ENCODE measurements at places on chromosomes 12 and 14.

GRCh38 chr12:27779416-27779919, 565 bp upstream of the KLHL42 start:
- DNase-seq: peak; percentile 14

GRCh38 chr14:24251880-24252288, 9.5 kb upstream of the TINF2 start:
- no peak for DNase-seq

DNA sequence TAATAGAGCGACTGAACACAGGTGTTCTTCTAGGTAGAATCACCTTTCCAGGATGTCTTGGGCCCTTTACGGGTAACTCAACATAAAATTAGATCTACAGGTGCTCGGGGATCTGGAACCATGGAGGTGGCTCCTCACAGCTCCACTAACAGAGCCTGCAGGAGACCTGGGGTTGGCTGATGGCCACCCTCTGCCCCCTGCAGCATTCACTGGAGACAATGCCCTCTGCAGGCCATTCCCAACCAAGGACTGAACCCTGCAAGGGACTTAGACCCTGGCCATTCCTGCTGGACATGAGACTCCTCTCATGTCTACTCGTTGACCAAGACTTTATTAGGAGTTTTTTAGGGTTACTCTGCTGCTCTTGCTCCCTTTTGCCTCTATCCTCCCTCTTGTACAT, 58.5 kb upstream of the PPP4R3A start:
- no peak for DNase-seq

- DNase-seq: no peak
These were observed 758.3 kb downstream of the C12orf50 start for GRCh38 chr12:87270919-87271318.

DNA sequence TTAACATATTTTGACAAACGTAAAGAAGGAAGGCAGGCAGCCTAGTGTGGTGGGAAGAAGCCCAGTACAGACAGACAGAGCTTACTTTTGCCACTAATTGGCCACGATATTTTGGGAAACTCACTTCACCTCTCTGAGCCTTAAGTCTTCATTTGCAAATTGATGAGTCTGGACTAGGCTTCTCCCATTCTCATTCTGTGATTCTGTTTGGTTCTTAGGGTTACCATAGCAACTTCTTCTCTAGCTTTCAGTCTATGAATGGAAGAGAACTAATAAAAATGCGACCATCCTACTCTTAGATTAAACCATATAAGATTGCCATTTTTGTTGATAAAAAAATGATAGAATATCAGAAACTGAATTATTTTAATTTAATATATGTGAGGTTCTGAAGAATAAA, 210.5 kb downstream of the SNAPC1 start:
- no peak for DNase-seq

DNA sequence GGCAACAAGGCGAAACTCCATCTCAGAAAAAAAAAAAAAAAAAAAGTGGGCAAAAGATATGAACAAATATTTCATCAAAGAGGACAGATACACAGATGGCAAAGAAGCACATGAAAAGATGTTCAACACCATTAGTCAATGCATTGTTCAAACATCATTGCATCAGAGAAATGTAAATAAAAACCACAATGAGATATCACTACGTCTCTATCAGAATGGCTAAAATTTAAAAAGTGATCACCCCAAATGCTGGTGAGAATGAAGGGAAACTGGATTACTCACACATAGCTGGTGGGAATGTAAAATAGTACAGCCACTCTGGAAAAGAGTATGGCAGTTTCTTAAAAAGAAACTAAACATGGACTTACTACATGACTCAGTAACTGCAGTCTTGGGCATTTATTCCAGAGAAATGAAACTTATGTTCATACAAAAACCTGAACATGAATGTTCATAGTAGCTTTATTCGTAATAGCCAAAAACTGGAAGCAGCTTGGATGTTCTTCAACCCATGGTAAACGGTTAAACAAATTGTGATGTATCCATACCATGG, 3.6 kb downstream of the L2HGDH start:
- no peak for DNase-seq
